Ascending aorta (tissue), 2 donors: ENCODE measurements at places on chromosomes 2 and 18. TPM values are rescaled to one million over a fixed set of nuclear protein-coding genes. Genes with fewer than 3 reads are reported as not detected.

- DNase-seq, result no peak
- H3K27ac ChIP-seq, result no peak overlapping the region
- H3K36me3 ChIP-seq, result peaks cover 36% of the 10 kb centered on the region
Observed at GRCh38 chr2:147933931-147934330, 86.6 kb downstream of the ORC4 start.

Gene TUBA3E
- not detected for total RNA-seq

Gene ERICH2
- not detected for total RNA-seq

Gene ANKRD23
- total RNA-seq, result 4.0 TPM

GRCh38 chr2:217990791-217991465 is 11.9 kb downstream of the TNS1 start:
- H3K4me3 ChIP-seq, result no peak overlapping the region
- no peak overlapping the region for H3K27ac ChIP-seq
- DNase-seq, result no peak

Gene ANKAR
- total RNA-seq, result 0.75 TPM
